ENCODE measurements at places on chromosomes 2 and 18.

DNA sequence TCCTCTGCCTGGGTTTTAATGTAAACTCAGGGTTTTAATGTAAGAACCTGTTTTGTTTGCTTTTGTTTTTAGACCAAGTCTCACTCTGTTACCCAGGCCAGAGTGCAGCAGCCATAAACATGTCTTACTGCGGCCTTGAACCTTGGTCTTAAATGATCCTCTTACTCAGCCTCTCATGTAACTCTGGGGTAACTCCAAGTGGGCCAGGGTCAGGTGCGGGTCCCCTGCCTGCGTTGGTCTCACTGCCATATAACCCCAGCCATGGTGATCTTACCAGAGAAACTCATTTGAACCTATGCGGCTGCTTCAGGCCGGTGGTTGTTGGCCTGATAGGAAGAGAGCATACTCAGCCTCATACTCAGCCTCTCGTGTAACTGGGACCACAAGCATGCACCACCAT is 89.3 kb downstream of the AGAP1 start:
- DNase-seq: no peak

GRCh38 chr2:118169359-118170005 is 81.2 kb downstream of the INSIG2 start:
- DNase-seq: peak; percentile 31

DNA sequence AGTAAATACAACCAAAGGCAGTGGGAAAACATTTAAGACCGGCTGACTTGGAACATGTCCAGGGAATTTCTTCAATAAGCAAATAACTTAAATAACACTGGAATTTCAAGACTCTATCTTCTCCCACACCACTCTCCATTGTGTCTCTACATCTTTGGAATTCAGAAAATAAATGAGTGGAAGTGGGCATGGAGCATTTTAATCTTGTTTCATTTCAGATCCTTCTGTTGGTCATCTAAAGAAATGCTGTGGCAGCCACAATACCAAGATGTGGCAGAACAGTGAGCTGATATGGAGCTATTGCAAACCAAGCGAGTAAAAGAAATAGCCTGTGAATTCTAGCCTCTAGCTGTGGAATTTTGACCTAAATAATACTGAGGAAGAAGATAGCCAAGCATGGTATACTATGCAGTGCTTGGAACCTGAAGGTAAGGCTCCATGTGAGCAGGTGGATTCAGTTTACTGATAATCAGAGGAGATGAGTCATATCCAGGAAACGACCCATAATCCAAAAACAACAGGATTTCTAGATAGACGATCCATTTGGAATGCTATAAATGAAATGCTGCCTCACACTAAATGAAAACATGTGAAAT is 157.1 kb upstream of the SCN7A start:
- no peak for DNase-seq

- DNase-seq: no peak
These were observed 44.0 kb downstream of the RNF138 start for GRCh38 chr18:32135625-32136024.

DNA sequence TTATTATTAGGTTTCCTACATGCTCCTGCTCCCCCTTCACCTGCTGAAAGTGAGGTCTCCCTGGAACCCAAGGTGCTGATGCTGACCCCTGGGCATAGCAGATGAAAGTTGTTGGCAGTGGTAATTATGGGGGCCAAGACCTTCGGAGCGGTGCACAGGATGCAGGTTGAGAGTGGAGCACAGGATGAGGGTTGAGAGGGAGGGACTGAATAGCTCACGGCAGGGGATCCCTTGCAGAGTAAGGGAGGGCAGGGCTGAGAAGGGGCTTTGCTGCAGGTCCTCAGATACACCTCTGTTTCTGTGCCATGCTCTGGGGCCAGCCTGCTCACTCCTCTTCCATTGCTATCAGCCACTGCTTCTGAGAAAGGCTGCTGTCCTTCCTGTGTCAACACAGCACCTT is 163.3 kb downstream of the FHOD3 start:
- no peak for DNase-seq

- no peak for DNase-seq
These were observed 65.2 kb downstream of the C2orf76 start for GRCh38 chr2:119301413-119301812.

Measured in hematopoietic multipotent progenitor cell treated with erythropoietin and hydrocortisone succinate and interleukin-3 and kit ligand, for 8 days (in vitro differentiated cells).